NCI-H748 treated with DMSO at 0.1 percent for 48 hours (cell line): ENCODE measurements at places on chromosomes 7 and 10.

DNA sequence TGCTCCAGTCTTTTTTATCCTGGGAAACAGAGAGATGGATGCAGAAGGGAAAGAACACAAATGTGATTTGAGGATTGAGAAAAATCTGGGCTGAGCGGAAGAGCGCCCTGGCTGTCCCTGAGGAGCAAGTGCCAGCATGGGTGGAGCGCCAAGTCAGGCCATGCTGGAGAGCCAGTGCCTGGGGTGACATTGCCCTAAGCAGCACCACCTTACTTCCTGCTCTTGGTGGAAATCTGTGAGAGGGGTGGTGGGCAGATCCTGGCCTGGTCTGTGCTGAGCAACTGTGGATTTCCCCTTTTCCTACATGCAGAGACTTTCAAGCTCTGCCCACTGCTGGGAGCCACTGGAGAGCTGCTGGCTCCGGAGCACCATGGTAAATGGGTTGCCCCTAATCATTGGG is 36.9 kb downstream of the DDIT4 start:
- no peak for DNase-seq

DNA sequence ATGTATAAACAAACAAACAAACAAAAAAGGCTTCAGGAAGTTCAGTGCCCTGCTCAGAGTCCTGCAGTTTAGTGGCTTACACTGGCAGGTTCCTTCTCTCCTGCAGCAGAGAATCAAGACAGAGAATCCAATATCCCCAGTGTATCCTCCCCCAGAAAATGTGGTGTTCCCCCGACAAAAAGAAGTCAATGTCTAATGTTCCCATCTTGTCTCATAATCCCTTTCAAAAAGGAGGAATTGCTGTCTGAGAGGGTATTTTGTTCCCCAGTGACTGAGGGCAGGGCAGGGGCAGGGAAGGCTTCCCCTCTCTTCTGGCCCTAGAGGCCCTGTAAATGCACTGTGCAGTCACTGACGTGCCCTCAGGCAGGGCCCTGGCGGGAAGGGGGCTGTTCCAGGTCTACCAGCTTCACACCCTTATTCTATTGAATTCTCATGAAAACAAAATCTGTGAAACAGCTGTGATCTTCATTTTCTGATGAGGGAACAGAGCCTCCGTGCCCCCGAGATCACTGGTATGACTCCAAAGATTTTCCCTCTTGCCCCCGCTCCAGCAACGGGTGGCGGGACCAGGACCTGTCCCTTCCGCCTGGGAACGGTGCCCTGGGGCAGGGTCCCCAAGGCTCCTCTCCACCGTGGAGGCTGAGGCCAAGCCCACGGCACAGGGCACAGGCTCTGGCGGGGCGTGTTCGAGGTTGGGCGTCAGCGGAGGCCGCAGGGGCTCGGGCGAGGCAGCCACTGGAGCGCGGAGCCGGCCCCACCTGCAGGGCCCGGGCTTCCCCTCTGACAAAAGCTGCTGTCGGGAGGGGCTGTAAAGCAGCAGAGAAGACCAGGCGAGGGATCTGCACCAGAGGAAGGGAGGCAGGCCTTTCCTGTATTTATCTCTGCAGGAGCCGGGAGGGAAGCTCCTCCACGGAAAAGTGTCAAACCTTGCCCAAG is 13.4 kb upstream of the WDFY4 start:
- DNase-seq = no peak

DNA sequence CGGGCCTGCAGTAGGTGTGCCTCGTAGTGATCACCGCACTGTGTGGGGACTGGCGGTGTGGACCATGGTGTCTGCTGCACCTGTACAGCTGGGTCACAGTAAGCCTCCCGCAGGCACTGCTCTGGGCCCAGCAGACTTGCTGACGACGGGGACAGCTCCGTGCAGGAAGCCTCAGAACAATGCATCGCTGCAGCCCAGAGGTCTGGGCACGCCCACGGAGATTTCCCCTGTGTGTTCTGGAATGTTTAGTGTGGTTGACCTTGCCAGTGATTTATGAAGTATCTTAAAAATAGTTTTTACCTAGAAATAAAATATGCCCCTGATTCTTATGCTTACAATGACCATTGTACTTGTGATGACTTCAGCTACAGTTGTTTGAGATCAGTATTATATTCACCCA is 59.1 kb upstream of the ZNF32 start:
- no peak for DNase-seq

- no peak for DNase-seq
These were observed 22.2 kb downstream of the ZRANB1 start for GRCh38 chr10:124963866-124964720.

DNA sequence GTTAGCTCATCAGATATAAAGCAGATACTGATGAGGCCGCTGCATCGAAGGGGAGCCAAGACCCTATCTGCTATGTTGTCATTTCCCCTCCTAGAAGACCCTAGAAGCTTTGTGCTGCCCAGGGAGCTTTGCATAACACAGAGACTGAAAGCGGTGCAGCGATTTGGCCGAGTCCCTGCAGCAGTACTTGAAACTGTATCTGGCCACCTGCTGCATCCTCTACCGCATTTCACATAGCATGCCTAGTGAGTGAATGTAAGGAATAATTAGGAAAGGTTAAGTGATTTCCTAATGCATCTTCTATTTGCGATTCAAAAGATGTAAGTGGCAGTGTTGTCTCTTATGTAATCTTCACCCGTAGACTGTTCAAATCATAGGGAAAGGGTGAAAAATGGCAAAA is 106.7 kb downstream of the LRMDA start:
- no peak for DNase-seq

- no peak for DNase-seq
These were observed 16.8 kb downstream of the CALU start for GRCh38 chr7:128755819-128756476.

DNA sequence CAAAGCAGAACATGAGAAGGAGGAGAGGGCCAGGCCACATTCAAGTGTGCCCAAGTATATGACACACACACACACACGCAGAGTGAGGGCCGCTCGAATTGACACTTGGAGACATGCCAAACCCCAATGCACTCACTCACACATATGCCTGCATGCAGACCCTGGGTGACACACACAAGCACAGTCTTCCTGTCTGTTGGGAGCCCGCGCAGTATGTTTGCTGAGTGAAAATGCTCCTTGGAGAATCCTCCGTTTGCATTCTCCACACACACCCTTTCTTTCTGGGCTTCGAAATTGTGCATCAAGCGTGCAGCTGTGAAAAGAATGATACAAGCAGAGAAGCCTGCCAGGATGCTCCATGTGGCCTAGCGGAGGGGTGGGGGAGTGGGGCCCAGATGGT is 120.9 kb downstream of the PLXNA4 start:
- DNase-seq = no peak

- DNase-seq = no peak
These were observed 173.9 kb downstream of the FOXP2 start for GRCh38 chr7:114588506-114588905.

DNA sequence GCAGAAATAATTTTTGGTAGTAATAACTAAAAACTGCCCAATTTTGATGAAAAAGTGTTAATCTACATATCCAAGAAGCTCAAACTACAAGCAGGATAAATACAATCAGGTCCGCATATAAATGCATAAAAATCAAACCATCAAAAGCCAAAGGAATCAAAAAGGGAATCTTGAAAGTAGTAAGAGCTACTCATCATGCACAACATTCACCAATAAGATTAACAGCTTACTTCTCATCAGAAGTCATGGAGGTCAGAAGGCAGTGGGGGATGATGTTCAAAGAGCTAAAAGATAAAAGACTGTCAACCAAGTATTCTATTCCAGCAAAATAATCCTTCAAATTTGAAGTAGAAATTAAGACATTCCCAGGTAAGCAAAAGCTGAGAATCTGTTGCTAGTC is 76.4 kb downstream of the CRPPA start:
- no peak for DNase-seq

DNA sequence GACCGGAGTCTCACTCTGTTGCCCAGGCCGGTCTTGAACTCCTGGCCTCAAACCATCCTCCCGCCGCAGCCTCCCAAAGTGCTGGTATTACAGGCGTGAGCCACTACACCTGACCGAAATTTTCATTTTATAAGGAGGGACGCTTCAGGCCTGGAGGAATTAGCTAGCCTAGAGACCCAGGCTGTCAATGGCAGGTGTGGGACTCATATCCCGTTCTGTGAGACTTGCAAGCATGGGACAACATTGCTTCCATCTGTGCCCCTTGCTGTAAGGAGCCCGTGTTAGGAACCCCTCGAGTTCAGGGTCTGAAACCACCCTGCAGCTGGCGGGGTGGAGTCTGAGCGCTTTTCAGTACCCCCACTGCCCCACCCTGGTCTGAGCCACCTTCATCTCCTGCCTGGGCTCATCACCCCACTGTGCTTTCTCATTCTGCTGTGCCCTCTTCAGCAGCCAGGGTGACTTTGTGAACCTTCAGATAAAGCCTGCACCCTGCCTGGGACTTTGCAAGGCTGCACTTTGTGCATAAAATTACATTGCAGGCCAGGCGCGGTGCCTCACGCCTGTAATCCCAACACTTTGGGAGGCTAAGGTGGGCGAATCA is 1.3 kb upstream of the DAGLB start:
- no peak for DNase-seq
